ENCODE measurements at places on chromosomes 5 and 9.
A peak's percentile ranks its signal among the peaks of the same experiment; 100 is the strongest.

GRCh38 chr5:77483682-77484081 lies 8.4 kb downstream of the WDR41 start:
- DNase-seq, result no peak

DNA sequence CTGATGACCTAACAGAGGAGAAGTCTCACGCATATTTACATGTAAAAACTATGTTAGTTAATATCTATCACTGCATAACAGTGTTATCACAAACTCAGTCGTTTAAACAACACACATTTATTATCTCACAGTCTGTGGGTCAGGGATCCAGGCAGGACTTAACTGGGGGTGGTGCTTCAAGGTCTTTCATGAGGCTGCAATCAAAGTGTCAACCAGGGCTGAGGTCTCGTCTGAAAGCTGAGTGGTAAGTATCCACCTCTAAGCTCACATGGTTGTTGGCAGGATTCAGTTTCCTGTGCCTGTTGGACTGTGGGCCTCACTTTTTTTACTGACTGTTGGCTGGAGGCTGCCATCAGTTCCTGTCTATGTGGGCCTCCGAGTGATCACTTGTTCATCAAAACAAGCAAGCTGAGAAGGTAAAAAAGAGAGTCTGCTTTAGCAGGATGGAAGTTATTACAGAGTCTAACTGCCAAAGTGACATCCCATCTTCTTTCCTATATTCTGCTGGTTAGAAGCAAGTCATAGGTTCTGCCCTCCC lies 188.6 kb downstream of the CARTPT start:
- no peak for DNase-seq

DNA sequence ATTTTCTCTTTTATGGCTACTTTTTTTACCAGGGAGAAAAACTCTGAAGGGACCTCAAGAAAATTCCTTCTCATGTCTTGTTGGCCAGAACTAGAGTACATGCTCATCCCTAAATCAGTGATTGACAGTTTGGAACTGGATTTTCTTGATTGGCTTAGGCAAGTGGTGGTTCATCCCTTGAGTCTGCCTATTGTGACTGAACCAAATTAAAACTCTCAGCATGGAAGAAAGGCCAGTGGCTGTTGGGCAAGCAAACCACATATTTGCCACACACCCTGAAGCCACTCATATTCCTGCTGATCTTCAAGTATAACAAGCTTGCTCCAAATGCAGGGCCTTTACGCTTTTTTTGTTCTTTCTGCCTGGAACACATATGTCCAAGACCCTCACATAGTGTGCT lies 7.2 kb upstream of the HOMER1 start:
- DNase-seq, result no peak

GRCh38 chr5:116543501-116543900 lies 31.1 kb downstream of the SEMA6A start:
- DNase-seq, result no peak

GRCh38 chr5:119179857-119180641 lies 109.2 kb downstream of the DMXL1 start:
- no peak for DNase-seq

- peak; percentile 79 for DNase-seq
Observed at GRCh38 chr9:89606624-89607311, 2.0 kb downstream of the GADD45G start.

DNA sequence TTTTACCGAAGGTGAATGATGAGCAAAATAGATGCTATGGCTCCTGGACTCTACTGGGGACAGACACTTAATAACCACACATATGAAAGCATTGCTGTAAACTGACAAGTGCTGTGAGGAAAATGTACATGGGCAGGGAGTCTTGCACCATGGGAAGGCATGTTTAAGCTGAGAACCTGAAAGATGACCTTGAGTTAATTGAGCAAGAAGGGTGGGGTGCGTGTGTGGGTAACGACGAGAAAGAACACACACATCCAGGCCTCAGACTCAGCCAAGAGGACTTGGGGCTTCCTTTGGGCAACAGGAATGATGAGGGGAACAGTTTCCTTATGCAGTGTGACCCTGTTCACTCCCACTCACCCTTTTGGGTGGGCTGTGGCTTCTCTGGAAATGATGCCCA lies 73.1 kb downstream of the HSPA4 start:
- DNase-seq, result no peak

GRCh38 chr5:8770431-8770830 lies 775.4 kb downstream of the SEMA5A start:
- DNase-seq, result no peak

- DNase-seq, result no peak
Observed at GRCh38 chr9:16904655-16905054, 34.2 kb upstream of the BNC2 start.

Measured in ecto neural progenitor cell (in vitro differentiated cells).